ENCODE measurements at places on chromosomes 6 and 20.

- DNase-seq = no peak
Measured at GRCh38 chr6:6674872-6675271, 86.4 kb downstream of the LY86 start.

DNA sequence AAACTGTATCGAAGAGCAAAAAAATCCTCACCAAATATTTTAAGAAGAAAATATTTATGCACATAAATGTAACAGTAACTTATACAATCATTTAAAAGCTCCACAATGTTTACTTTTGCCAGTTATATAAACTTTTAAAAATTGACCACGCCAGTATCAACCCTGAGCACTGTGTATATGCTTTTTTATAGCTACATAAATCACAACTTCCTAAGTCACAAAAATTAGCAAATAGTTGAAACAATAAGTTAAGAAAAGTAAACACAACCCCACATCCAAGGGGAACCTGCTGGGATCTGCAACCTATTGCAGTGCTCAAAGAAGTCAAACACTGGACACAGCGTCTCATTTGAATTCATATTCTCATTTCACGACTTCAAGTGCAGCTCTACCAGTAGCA is 89.8 kb upstream of the DST start:
- DNase-seq = no peak

DNA sequence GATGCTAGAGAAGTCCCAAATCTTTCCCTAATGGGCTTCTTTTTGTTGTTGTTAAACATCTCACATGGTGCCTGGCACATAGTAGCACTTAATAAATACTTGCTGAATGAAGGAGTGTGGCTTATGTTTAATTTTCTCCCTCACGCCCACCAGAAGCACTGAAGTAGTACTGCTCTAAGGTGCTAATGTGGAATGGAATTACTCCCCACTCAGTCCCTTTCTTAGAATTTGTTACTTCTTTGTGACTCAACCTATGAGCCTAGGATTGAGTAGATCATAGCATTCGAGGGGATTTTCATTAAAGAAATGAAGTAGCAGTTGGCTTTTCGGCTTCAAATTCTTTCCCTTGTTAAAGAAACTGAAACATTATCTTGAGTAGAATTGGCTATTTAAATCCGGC is 192.8 kb downstream of the CLIC5 start:
- DNase-seq = no peak

- DNase-seq = no peak
Measured at GRCh38 chr6:108083349-108083748, 8.8 kb upstream of the OSTM1 start.

- no peak for DNase-seq
Measured at GRCh38 chr20:59828125-59829053, 105.0 kb downstream of the SYCP2 start.

DNA sequence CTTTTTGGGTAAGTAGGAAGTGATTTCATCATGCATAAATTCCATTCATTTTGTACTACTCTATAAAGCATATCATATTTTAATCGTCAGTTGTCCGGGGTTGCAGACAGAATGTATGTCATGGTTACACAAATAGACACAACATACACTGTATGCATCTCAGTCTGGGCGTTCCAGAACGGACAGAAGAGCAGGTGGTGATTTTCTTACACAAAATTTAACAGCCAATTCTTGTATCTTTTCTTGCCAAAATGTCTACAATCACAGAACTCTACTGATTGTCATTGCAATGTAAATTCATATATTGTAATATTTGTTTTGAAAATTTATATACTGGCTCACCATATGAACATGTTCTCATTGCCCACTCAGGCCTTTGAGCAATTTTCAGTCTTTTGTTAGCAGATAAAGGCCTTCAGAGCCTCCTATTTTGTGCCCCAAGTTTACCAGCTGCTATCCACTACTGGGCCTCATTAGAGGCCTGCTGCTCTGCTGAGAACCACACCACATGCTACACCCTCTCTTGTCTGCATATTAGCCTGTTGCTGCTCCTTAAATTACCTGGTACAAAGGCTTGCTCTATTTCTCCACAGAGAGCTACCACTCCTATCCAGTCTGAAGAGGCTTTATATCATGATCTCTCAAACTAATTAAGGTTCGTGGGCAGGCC is 61.5 kb downstream of the PRDM13 start:
- DNase-seq = no peak

- DNase-seq = no peak
Measured at GRCh38 chr6:143607168-143607567, 70.6 kb upstream of the PHACTR2 start.

DNA sequence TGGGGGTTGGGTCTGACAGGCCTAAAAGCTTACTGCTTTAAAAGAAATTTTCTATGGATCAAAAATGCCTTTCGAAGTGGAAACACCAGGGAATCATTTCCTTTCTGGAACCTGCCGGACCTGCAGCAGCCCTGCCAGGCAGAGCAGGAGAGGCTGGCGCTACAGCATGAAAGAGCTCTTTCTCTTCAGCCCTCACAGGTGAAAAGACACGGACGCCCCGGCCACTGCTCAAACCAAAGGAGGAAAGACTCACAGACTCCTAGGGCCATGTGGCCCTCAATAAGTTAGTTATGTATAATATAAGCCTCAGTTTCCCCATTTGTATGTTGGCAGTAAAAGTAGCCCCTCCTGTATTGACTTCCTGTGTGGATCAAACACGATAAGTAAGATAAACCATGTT is 8.3 kb downstream of the SCML4 start:
- no peak for DNase-seq

DNA sequence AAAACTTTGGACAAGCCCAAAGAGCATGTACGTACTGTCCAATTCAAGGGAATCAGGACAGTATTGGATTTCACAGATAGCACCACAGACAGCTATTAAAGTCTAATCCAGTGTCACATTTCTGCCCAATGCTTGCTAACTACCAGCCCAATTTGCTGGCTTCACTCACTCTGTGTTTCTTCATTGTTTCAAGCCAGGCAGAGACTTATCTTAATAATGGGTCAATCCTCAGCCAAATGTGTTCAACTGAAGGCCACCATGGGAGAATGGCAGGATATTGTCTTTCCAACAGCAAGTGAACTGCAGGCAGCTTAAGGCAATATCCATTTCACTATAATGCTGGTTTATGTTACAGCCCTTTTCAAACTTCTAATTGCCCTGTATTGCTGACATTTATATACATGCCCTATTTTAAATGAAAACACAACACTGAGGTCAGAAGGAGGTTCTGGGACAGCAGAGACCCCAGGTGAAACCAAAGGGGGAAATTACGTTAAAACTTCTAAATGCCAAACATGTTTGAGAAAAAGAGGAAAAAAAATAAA is 142.1 kb upstream of the RSPO3 start:
- DNase-seq = no peak

- DNase-seq = no peak
Measured at GRCh38 chr6:126312013-126312665, 27.8 kb upstream of the CENPW start.

DNA sequence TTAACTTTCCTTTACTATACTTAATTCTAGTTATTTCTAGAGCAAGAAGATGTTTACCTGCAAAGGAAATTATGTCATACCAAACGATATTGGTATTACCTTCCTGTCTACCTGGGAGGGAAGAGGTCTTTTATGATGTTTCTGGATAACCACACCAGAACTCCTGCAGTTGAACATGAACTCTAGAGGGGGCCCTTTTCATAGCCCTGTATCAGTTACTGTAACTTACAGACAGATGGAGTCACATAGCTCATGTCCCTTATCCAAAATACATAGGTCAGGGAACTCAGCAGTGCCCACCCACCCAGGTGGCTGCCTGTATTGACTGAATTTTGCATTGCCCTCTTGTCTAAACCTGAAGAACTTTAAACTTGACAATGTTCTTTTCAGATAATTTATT is 35.1 kb upstream of the MYL9 start:
- DNase-seq = no peak

- DNase-seq = no peak
Measured at GRCh38 chr6:100565439-100566104, 100.9 kb upstream of the SIM1 start.

DNA sequence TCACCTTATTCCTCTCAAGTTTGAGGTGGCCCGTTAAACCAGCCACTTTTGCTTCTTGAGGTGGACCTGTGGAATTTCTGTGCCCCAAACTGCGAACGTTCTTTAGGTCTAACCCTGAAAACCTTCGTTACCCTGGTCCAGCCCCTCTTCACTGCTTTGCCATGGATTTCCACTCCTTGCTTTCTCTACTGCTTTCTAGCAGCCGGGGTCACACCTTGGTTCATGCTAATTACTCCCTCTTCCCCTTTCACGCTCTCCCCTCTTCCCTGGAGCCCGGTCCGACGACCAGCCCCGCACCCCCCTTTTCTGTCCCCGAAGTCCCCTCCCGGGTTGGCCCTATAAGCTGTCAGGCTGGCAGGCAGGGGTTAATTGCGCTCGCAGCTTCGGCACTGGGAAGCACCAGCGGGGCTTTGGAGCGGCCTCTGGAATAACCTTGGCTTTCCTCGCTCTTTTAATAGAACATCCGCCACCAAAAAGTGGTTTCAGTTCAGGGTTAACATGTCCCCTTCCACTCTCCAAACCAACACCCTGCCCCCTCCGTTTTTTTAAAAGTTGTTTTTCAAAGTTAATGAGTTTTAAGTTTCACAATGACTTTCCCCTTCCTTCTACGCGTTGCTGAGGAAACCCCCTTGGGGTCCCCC is 1.4 kb upstream of the HIVEP1 start:
- no peak for DNase-seq
